ENCODE measurements at places on chromosomes 7 and 10.

- DNase-seq = no peak
Observed at GRCh38 chr7:97118306-97118917, 914 bp downstream of the SDHAF3 start.

GRCh38 chr10:76581506-76582256 lies 1055.9 kb downstream of the KCNMA1 start:
- DNase-seq = no peak

DNA sequence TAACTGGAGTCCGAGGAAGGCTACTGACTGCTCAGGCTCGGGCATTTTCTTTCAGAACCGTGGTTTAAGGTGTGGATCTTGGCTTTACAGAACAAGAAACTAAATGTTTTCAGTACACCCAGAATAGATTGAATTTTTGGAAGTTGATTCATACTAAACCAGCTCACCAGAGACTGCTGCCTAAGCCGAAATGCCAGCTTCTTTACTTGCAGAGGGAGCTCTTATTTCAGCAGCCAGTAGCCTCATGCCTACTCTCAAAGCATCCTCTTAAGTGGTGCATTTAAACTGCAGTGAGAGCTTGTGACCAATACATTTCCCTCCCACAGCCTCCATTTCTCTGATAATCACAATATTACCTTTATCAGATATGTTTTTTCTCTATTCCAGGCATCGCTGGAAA lies 615.1 kb downstream of the SUGCT start:
- DNase-seq = no peak

DNA sequence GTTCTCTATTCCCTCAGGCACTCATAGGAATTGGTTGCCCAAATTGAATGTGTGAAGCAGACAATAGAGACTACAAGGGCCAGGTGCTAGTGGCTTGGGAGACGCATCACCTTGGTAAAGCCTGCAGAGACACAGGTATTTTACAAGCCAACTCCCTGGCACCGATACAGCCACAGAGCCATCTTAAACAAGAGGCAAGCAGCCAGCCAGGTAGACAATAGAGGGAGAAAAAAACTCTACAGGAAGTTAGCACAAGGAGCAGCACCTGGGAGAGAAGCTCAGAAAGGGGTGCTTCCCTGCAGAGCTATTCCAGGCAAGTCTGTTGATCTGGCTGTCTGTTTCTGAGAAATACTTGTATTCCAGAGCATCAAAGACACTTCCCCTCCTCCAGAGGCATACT lies 43.0 kb upstream of the CDK1 start:
- DNase-seq = no peak

GRCh38 chr7:1200045-1200444 lies 32.6 kb upstream of the UNCX start:
- DNase-seq = no peak

- no peak for DNase-seq
Observed at GRCh38 chr10:123270806-123271205, 116.6 kb downstream of the BUB3 start.

DNA sequence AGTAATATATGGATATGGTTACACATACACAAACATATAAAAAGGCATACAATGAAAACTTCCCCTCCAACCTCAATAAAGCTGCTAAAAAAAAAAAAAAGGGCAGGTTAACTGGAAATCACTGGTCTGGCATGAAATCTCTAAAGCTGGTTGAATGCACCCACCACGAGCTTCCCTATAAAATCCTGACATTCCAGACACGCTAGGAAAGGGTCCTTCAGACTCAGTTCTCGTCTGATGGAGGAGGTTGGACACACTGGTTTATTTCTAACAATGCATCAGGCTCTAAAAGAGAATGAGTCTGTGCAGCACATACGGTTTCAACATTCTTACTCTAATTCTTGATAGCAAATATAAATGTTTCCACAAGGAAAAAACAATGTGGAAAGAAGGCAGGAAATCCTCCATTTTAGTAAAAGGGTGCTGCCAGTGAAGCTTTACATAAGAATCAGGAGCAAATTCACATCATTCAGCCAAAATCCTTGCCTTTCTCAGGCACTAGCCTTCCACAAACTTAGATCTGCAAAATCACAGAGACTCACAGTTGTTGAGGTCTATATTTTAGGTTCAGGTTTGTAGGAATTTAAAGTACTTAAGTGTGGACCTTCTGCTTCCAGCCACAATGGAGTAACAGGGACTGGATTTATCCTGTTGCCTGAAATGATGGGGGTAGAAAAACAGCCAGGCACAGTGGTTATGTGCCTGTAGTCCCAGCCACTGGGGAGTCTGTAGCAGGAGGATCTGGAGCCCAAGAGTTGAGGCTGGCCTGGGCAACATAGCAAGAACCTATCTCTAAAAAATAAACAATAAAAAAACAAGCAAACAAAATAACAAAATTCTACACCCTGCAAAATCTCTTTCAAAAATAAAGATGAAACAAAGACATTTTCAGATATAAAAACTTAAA lies 73.5 kb downstream of the CYTH3 start:
- DNase-seq = no peak

DNA sequence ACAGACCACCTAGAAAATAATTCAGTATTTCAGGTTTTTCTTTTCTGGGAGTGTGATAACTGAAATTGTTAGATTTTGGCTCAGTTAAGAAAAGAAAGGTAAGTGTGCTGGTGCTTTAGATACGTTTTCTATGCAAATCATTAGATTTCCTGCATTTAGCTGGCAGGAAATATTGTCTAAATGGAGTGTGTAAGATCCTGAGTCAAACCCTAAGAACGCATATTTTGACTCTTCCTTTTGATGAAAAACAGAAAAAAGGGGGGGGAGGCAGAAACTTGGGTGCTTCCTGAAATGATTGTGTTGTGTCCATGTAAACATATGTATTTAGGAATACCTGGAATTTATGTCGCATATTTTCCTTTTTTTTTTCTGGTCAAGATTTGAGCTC lies 1.2 kb downstream of the GRK5 start:
- DNase-seq = no peak

DNA sequence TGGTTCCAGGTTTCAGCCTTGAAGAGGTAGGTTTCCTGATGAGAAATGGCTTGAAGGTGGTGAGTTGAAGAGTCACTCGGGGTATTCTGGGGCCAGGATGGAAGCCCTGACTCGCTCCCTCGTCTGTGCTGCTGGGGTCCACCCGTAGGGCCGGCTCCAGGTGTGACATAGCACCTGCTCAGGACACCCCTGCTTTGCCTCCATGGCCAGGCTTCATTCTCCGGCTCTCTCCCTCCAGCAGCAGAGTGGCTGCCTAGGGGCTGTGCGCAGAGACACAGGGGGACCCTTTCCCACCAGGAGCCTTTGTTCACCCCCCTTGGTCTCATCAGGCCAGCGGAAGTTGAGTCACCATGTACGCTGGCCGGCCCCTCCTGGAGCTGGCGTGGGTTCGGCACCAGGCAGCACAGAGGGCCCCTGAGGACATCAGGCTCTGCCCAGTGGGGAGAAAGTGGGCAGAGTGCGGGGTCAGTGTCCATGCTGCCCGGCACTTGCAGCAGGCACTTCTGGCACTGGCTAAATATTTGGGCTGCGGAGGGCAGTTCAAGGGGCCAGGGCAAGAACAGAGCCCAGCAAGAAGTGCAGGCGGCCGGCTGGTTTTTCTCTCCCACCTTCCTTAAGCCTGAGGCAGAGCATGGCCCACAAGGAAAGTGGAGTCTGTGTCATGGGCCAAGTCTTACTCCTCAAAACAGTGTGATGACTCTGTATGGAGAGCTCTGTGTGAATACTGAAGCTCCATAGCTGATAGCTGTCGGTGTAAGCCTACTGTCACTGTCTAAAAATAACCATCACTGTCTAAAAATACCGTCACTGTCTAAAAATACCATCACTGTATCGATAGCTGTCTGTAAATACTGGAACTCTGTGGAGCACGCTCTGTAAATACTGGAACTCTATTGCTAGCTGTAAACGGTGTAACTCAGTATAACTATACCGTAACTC lies 3.7 kb upstream of the PRKAR1B start:
- DNase-seq = no peak

All from CD4-positive, alpha-beta T cell treated with Interleukin-15 for 1 hour (primary cell).